ENCODE measurements at places on chromosomes 2 and 18.

GRCh38 chr2:128693743-128694029, 375.0 kb upstream of the HS6ST1 start:
- DNase-seq, result no peak

DNA sequence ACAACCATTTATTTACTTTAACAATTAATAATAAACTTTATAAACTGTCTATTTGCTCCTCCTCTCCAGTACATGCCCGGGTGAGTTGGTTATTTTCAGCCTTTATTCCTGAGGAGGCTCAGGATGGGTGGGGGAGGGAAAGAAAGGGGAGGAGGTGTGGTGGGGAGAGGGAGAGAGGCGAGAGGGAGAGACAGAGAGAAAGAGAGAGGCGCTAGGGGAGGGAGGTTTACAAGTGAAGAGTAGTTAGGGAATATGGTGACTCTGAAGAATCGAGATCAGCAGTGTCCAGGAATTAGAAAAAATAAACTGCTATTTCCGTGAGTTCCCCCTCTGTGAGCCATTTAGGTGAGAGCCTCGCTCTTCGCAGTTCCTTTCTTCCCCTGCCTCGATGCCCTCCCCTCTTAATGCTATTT, 138.9 kb downstream of the MEIS1 start:
- no peak for DNase-seq

- DNase-seq, result no peak
These were observed 88.6 kb upstream of the B3GNT7 start for GRCh38 chr2:231306791-231307393.

DNA sequence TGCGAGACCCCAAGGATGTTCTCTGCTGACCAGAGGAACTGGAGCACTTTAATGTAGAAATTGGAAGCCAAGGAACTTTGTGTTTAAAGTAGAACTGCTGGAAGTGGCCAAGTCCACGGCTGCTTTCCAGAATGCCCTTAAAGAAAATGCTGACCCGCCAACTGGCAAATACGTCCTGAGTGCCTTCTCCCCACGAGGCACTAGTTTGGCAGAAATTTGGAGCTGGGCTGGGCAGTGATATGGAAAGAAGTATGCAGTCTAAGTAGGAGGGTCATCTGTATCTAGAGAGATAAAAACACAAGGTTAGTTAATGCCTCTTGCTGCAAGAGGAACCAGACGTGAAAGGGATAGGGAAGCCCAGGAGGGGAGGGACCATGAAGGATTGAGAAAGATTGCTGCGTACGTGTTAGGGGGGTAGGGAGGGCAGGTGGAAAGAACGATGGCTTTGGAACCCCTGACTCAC, 59.3 kb upstream of the RFX8 start:
- DNase-seq, result no peak

DNA sequence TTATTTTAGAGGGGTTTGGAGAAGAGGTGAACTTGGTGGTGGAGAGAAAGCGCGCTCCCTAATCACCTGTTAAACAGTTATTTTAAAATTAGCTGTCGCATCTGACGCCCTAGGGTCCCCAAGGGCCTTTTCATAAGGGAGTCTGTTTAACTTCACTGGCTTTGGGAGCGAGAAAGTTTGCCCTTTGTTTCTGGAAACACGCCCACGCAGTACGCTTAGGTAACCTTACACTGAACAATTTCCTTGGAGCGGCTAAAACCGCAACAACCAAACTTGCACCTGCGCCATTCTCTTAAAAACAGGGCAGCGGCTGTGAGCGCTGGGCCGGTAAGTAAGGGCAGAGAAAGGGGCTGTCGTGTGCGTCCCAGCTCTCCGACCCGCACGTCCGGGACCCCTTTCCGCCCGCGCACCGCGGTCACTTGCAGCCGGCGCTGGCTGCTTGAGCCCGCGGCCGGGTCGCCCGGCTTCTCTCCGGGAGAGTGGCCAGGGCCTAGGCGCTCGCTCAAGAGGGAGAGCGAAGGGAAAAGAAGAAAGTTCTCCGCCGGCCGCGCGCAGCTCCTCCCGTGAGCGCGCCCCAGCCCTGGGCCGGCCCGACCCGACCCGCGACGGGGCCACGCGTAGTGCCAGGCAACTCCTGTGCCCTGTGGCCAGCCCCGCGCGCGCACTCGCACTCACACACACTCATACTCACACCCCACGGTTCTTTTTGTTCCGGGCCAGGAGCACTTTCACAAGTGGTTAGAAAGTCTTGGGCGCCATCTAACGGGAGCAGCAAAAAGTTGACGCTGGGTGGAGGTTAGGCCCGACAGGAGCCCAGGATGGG, 19.2 kb downstream of the POU3F3 start:
- DNase-seq, result peak; percentile 61

DNA sequence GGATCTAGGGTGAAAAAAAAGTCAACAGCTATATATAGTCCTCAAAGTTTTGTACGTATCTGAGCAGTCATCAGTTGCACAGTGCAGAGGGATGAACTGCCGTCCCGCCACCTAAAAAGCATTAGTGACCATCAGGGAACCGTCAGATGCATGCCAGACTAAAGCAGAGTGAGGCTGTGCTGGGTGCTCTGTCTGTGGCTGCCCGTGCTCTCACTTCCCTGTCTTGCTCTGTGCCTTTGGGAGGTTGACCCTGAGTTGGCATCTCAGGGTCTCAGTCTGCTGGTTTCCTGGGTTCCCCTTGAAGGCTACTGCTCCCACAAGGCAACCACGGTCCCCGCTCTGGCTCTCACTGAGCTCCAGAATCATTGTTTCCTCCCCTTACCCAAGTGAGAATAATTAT, 11.1 kb downstream of the CLUL1 start:
- no peak for DNase-seq

GRCh38 chr2:45170191-45171135, 161.2 kb upstream of the SIX2 start:
- DNase-seq, result no peak

DNA sequence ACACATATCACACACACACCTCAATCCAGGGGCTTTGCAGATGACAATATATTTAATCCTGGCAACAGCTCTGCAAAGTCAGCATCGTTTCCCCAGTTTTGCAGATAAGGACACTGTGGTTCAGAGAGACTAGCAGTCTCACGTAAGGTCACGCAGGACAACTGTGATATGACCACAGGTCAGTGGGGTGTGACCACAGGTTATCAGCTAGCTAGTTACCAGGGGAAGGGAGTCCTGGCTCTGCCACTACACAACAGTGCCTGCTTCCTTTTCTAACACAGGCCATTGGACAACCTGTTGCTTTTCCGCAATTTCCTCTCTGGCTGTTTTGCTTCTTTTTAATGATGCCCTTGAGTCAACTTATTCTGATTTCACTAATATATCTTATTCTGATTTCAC, 33.3 kb downstream of the RBMS1 start:
- DNase-seq, result no peak

DNA sequence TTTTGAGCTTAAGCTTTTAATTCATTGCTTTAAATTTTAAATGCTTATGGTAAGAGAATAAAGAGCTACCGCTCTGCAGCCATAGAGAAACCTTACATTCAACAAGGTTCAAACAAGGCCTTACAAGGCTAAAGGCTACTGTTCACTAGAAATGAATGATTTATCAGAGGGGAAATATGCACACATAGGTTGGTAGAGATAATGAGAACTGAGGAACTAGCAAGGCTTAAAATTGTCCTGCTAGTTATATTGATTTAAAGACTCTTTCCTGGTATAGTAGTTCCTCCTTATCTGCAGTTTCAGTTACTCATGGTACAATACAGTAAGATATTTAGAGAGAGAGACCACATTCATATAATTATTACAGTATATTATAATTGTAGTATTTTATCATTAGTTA, 193.4 kb downstream of the WDR7 start:
- no peak for DNase-seq

DNA sequence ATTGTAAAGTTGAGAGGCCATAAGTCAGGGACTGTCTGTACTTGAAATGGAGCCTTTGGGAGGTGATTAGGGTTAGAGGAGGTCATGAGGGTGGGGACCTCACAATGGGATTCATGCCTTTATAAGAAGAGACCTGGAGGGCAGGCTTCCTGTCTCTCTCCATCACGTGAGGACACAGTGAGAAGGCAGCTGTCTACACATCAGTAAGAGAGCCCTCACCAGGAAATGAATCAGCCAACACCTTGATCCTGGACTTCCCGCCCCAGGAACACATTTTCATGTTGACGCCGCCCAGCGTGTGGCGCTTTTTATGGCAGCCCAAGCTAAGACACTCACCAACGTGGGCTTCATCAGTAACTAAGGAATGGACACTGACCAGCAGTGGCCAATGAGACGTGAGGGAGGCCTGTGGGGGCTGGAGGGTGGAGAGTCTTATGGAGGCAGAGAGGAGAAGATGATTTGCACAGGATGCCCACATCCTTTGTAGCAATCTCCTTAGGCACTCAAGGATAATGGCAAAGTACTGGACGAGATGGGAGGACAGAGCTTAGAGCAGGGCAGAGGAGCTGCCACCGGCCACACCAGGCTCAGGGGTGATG, 162.7 kb downstream of the EIPR1 start:
- no peak for DNase-seq

- DNase-seq, result no peak
These were observed 2.0 kb downstream of the ASPRV1 start for GRCh38 chr2:69959425-69959824.

DNA sequence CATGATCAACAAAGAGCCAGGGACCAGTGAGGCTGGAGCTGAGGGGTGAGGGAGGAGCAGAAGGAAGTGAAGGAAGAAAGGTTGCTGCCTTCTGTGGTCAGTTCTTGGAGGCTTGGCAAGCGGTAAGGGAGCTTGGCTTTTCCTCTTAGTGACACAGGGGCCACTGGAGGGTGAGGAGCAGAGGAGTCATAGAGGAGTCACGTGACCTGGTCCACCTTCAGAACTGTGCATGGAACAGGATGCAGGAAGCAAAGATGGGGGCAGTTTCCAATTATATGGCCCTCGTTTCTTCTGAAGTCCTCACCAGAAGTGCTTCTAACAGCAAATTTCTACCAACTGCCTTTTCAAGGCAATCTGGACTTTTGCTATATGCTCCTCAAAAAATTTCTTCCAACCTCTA, 326.9 kb upstream of the SMIM21 start:
- DNase-seq, result peak; percentile 2

- no peak for DNase-seq
These were observed 4.2 kb downstream of the IRS1 start for GRCh38 chr2:226795281-226796011.

GRCh38 chr2:219112651-219113338, 47.8 kb downstream of the NHEJ1 start:
- no peak for DNase-seq

DNA sequence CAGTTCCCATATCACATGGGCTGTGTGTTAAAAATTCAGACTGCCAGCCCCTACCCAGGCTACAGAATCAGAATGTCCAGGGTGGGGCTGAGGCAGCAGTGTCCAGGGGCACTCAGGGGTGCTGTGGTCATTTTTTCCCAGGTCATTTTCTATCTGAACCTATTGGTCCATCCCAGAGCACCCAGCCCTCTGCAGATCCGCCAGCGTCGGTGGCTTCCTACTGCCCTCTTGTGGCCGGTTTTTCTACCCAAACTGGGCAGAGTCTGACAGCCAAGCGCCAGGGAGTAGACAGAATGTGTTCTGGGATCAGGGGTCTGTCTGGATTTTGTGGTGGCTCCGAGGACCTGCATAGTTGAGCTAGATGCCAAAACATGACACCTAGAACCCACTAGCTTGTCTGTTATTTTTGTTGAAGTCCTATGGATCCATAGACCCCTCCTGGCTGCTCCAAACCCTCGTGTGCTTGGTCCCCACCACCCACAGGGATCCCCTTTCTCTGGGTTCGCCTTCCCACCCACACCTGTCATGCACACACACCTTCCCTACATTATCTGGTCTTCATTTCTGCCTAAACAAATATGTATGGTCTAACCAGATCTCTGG, 34.1 kb upstream of the RMDN2 start:
- peak; percentile 64 for DNase-seq

DNA sequence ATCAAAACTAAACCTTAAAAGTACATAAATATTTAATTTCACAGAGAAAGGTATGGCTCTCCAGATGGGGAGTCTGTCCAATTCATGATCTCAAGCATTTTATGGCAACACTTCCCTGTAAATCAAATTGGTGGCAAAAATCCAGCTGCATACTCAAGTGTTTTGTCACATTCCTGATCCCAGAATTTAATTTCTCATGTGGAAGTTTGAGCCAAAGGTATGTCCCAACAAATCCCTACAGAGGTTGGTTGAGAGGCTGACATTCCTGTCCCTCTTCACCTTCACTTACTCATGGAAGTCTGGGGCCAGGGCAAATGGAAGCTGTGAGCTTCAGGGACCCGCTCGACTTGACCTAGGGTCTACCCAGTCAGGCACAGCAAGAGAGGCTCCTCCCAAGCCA, 17.7 kb downstream of the KLF7 start:
- peak; percentile 81 for DNase-seq

GRCh38 chr2:233260661-233261060, 9.2 kb downstream of the ATG16L1 start:
- DNase-seq, result no peak

DNA sequence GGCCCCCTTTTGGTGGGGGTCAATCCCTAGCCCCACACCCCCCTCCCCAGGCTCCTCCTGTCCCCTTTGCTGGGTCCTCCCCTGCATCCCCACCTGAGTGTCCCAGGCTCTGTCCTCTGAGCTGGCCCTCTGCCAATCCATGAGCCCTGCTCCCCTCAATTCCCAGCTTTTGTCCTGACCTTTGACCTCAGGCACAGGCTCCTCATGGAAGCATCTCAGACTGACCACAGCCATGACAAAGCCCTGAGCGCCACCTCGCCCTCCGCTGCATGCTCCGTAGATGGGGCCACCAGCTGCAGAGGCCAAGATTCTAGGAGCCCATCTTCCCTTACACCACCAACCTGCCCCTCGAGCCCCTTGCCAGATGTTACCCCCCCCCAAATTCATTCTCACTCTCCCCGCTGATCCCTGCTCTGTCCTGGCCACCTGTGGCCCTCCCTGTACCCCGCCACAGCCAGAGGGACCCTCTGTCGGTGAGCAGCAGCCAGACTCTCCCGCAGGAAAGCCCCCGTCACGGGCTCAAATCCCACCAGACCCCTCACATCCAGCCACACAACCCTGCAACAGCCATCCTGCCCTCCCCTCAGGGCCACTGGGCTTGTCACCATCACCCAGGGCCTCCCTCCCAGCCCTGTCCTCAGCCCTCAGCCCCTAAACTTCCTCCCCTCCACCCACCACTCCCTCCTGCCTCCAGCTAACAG, 206.0 kb downstream of the MGAT5 start:
- DNase-seq, result no peak
